ENCODE measurements at places on chromosomes 4 and X. TPM values are rescaled to one million over a fixed set of nuclear protein-coding genes. Genes with fewer than 3 reads are reported as not detected.

The GNRHR gene
- not detected for total RNA-seq

The EDA2R gene
- 3.0 TPM for total RNA-seq

The LDB2 gene
- not detected for total RNA-seq

The GLRA3 gene
- not detected for total RNA-seq

The RPS6KA6 gene
- total RNA-seq, result not detected

The ANOS1 gene
- 0.02 TPM for total RNA-seq

The ART3 gene
- total RNA-seq, result not detected
